Kidney tubule cell (primary cell): ENCODE measurements at places on chromosomes 12 and 14.

GRCh38 chr12:171743-172676 lies 41.9 kb downstream of the SLC6A12 start:
- DNase-seq: no peak

- no peak for DNase-seq
These were observed 56.9 kb downstream of the SCAF11 start for GRCh38 chr12:45933504-45933903.

GRCh38 chr12:52726451-52726850 lies 23.1 kb upstream of the KRT77 start:
- DNase-seq: no peak

DNA sequence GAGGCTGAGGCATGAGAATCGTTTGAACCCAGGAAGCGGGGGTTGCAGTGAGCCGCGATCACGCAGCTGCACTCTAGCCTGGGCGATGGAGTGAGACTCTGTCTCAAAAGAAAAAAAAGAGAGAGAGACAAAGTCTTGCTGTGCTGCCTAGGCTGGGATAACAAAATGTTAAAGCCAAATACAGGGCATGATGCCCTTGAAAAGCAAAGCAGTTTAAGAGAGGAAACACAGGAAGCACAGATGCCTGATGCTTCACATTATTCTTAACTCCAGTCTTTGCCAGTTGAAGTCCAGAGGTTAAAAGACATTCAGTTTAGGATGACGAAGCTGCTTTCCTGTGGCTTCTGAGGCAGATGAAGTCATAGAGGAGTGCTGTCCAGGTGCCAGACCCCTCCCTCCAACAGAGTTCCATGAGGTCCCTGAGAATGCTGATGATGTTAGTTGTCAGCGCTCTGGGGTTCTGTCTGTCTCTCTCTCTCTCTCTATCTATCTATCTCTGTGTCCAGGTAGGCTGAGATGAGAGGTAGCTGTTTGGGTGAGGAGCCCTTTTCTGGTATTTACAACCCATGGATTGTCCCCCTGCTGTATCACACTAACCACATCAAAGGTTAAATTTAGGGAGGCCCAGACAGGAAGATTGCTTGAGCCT lies 4.9 kb upstream of the MRPL52 start:
- peak; percentile 95 for DNase-seq

DNA sequence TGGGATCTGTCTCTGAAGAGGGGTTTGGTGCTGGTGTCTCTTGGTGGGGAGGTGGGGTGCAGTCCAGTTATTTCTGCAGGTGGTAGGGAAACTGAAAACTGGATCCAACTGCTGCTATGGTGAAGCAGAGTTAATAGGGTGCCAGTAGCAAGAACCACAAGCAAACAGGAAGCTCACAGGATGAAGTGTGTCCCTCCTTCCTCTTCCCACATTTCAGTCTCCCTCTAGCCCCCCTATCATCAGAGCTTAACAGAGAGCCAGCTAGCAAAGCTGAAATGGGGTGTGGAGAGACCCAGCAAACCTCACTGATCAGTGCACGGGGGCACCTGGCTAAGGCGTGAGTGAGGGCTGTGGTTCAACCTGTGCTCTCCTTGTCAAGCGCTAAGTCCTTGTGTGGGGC lies 69.1 kb upstream of the C12orf71 start:
- DNase-seq: no peak

DNA sequence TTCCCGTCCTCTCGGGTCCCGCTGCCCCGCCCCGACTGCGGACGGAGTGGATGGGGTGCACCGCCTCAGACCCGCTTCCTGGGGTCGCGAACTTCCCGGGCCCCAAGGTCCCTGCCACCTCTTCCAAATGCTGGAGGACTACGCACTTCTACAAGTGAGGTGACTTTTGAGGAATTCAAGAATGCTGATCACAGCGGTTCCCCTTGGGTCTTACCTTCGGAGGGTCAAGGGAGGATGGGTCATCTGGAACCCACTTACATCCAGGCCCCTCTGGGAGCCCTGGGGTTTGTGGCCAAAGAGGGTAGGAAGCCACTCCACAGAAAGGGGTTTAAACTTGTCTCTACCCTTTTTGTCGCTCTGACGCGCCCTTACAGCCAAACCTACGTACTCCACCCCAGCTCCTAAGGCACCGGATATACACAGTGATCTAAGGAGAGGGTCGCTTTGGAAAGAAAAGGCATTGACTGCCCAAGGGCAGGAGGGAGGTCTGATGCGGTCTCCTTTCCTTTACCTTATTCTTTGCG lies 532 bp upstream of the PRKD1 start:
- no peak for DNase-seq

DNA sequence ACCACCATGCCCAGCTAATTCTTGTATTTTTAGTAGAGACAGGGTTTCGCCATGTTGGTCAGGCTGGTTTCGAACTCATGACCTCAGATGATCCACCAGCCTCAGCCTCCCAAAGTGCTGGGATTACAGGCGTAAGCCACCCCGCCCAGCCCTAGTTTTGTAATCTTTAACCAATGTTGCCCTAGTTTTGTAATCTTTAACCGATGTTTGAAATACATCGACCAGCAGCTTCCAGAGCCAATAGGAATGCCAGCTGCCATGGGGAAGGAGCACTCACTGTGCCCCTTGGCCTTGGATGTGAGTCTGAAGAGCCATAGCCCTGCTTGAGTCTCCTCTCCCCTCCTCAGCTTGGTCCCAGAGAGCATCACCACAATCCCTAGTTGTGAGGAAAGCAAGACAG lies 209.3 kb upstream of the RGS6 start:
- DNase-seq: no peak

GRCh38 chr14:57979376-57980048 lies 113.6 kb upstream of the SLC35F4 start:
- peak; percentile 84 for DNase-seq

DNA sequence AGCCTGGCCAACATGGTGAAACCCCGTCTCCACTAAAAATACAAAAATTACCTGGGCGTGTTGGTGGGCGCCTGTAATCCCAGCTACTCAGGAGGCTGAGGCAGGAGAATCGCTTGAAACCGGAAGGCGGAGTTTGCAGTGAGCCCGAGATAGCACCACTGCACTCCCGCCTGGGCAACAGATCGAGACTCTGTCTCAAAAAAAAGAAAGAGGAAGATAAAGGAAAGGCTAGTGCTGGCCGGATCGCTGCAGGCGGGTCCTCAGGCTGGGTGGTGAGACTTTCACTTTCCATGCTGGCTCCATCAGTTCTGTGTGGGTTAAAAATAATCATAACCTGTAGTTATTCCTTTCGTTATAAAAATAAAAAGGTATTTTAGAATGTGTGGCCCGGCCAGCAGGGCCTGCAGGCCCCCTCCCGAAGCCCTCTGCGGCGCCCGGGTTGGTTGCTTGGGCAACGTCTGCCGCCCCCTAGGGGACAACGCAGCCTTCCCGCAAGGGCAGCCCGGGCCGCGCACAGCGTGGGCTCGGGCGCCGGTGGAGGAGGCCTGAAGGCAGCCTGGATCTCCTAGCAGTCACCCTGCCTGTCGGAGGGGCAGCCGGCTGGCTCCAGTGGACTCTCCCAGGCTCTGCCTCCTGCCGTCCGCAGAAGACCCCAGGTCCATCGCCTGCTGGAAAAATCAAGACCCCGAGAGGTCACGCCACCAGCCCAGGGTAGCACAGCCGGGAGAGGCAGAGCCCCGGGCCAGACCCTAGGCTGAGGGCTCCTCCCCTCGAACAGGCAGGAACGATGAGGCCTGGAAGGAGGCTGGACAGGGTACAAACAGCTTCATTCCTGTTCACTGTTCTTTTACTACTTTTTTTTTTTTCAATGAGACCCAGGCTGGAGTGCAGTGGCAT lies 5.0 kb upstream of the SLC25A47 start:
- DNase-seq: peak; percentile 56

GRCh38 chr14:74213907-74214803 lies 25.1 kb upstream of the VSX2 start:
- no peak for DNase-seq

GRCh38 chr14:78188882-78189281 lies 18.7 kb downstream of the NRXN3 start:
- no peak for DNase-seq

DNA sequence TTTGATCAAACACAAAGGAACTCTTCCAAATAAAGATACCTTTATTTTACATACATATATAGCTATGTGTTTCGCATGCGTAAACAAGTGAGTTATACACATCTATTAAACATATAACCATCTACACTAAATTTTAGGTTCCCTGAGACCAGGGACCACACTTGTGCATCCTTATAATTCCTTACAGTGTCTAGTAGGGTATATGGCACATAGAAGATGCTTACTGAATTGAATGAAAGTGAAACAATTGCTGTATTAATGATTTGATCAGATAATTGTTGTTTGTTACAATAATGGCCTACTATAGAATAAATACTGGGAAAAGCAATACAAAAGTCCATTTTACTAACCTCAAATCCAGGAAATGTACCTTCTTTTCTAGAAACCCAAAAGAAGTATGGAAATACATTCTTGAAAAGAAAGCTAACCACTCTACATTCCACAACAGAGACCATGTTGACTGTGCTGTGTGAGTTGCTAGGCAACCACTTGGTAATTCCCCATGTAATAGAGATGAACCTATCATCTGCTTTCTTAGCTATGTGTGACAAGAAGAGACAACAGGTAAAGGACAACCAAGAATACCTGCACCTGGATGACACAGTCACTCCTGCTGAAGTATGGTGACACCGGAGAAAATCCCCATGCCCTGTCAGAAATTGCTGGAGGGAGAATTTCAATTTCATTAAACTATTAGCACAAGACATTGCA lies 11.9 kb upstream of the CIPC start:
- peak; percentile 89 for DNase-seq

GRCh38 chr12:111715279-111715678 lies 29.4 kb downstream of the ACAD10 start:
- DNase-seq: no peak

GRCh38 chr12:60805364-60805763 lies 1209.5 kb downstream of the SLC16A7 start:
- no peak for DNase-seq

- peak; percentile 49 for DNase-seq
These were observed 9.9 kb downstream of the BMAL2 start for GRCh38 chr12:27342536-27342935.

GRCh38 chr12:23827353-23827752 lies 122.1 kb downstream of the SOX5 start:
- peak; percentile 13 for DNase-seq
